HT1080 (cell line): ENCODE measurements at places on chromosomes 6 and 20.

GRCh38 chr6:120894077-120894476, 440.2 kb downstream of the TBC1D32 start:
- DNase-seq, result no peak

DNA sequence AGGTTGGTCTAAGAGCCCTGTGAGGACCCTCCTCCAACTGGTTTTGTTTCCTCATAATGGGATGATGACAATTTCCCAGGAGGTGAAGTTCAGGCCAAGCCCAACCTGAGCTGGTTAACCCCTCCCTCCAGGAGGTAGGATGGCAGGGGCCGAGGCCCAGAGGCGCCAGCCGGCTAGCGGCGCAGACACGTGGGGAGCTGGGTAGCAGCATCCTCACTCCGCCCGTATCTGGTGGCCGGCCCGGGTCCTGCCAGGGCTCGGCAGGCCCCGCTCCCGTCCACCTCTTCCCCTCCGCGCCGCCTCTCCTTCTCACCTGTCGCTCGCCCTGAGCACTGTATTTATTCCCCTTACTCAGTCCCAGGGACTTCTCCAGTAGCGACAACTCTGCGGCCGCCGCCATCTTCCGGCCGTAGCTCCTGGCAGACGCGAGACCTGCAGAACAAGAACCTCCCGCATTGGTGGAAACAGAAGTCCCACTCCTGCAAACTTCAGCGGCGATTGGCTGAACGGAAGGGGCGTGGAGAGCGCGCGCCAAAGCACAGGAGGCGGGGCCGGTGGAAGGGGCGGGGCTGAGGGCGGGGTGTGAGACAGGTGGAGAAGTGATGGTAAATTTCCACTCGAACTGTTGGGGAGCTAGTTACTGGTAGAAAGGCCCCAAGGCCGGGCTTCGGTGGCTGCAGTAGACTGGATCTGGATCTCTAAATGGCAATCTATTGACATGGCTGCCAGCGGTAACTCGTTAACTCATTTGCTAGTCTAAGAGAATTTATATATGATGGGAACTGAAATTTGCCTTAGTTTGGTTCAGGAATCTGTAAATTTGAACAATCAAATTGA, at the start of gene EEF1E1:
Gene EEF1E1, minus strand, starts transcription at position 427 of the 837 bp plus-strand sequence. Its CDS starts 27 bp downstream, at position 400.
- DNase-seq, result peak; percentile 89

GRCh38 chr6:5590187-5590586, 328.9 kb downstream of the FARS2 start:
- no peak for DNase-seq

GRCh38 chr6:16236631-16237199, 1.7 kb upstream of the GMPR start:
- peak; percentile 28 for DNase-seq

GRCh38 chr6:78089531-78089930, 436.7 kb downstream of the MEI4 start:
- no peak for DNase-seq

- DNase-seq, result no peak
These were observed 7.4 kb downstream of the FOXO3 start for GRCh38 chr6:108568101-108568500.

GRCh38 chr6:103002282-103002681, 1608.8 kb downstream of the GRIK2 start:
- DNase-seq, result peak; percentile 19

DNA sequence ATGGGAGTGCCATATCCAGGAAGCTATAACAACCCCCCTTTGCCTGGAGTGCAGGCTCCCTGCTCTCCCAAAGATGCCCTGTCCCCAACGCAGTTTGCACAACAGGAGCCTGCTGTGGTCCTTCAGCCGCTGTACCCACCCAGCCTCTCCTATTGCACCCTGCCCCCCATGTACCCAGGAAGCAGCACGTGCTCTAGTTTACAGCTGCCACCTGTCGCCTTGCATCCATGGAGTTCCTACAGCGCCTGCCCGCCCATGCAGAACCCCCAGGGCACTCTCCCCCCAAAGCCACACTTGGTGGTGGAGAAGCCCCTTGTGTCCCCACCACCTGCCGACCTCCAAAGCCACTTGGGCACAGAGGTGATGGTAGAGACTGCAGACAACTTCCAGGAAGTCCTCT, 56.7 kb upstream of the TMEM181 start:
- DNase-seq, result no peak
